ENCODE measurements at places on chromosomes 12 and 14.

DNA sequence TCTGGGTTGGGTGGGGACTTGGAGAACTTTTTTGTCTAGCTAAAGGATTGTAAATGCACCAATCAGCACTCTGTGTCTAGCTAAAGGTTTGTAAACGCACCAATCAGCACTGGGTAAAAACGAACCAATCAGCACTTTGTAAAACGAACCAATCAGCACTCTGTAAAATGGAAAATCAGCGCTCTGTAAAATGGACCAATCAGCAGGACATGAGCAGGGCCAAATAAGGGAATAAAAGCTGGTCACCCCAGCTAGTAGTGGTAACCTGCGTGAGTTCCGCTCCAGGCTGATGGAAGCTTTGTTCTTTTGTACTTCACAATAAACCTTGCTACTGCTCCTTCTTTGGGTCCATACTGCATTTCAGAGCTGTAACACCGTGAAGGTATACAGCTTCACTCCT, 1.7 kb upstream of the ACOT2 start:
- no peak for DNase-seq

- DNase-seq = no peak
These were observed 444 bp downstream of the DRAM1 start for GRCh38 chr12:101877806-101878242.

DNA sequence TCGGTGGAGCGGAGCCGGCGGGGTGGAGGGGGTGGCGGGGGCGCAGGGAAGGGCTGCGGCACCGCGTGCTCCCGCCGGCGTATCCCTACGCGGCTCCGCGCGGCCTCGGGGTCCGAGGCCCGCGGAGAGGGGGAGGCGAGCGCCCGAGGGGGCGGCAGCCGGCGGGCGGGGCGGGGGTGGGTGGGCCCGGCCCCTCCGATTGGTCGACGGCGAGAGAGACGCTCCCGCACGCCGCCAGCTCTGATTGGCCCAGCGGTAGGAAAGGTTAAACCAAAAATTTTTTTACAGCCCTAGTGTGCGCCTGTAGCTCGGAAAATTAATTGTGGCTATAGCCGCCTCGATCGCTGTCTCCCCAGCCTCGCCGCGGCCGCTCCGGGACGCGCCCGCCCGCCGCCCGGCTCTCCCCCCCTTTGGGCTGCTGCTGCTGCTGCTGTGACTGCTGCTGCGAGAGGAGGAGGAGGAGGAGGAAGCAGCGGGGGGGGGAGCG, at the start of gene FOXG1:
FOXG1 (plus strand) TSS at position 319 of the 487 bp plus-strand sequence. CDS start 493 bp downstream, outside the sequence.
- no peak for DNase-seq

DNA sequence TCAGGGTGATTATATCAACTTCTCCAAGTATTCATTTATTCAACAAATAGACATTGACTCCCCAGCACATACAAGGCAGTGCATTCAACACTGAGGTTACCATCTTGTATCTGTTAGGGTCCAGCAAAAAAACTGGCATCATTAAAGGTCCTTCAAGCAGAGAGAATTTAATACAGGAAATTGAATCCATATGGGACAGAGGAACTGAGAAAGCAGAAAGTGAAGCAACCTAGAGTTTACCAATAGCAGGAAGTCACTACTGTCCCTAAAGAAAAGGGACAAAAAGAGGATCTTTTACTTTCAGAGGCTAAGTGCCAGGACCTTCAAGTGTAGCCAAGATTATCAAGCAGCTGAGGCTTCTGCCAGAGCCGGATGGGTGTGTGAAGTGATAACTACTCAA, 237.8 kb upstream of the TBX3 start:
- DNase-seq = no peak

GRCh38 chr14:78451319-78451695, 281.1 kb downstream of the NRXN3 start:
- DNase-seq = no peak

- peak; percentile 55 for DNase-seq
These were observed 349 bp downstream of the CDC42BPB start for GRCh38 chr14:103057028-103057371.

DNA sequence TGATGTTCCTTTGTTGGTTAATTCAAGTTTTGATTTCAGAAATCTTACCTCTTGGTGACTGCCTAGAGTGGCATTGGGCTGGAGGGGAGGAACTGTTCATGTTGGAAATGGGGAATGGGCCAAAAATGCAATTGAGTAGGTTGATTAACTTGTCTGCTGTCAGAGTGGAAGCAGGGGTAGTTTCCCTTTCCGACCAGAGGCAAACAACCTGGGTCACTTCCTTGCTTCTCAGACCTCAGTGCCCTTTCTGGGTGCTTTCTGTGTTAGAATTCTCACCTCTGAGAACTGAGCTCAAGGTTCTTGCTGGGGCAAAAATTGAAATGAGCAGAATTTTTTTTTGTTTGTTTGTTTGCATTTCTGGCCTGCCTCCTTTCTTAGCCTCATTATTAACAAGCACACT, 2.3 kb upstream of the M6PR start:
- no peak for DNase-seq

DNA sequence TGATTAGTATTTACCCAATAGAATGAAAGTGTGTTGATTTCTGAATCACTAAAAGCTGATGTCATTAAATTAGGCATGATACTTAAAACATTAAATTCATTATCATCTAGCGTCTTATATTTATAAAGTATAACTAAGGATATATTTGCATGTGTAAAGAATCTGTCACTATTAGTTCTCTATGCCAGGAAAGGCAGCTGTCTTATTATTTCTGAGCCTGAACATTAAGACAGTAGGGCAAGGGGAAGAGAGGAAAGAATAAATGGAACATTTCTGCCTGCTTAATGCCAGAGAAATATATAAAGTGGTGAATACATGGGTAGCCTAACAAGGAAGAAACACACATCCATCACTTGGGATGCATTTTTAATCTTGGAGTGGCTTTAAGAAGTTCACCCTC, 965.1 kb upstream of the TMEM132C start:
- DNase-seq = no peak

DNA sequence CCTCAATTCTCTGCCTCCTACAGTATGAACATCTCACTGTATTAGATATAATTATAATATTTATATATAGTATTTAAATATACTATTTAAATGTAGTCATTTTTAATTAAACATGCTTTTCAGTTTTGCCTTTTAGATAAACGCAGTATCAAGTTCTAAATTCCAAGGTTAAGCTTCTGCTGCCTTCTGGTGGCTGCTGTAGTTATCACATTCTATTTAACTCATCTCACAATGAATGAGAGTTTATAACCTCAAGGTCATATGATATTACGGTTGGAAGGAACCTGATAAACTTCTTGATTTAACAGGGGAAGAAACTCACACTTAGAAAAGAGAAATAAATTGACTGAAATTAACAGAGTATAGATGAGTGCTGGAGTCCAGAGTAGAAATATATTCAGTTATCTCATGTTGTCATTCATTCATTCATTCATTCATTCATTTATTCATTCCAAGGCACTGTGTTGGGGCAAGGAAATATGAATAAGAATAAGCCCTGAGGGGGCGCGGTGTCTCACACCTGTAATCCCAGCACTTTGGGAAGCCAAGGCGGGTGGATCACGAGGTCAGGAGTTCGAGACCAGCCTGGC, 31.9 kb downstream of the GUCY2C start:
- DNase-seq = no peak

Measured in GM19239 (cell line).